Common myeloid progenitor, CD34-positive (primary cell): ENCODE measurements at places on chromosomes 11 and 22.

DNA sequence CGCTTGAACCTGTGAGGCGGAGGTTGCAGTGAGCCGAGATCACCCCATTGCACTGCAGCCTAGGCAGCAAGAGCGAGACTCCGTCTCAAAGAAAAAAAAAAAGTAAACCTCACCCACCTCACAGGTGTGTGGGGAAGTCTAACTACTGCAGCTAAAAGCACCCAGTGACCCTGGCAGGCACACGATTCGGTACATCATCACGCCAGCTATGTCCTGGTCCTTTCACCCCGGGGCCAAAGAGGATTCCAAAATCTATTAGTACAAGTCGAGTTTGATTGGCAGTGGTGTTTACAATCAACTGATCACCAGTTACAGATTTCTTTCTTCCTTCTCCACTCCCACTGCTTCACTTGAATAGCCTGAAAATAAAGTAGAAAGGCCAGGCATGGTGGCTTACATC lies 6.3 kb downstream of the TST start:
- no peak for DNase-seq

DNA sequence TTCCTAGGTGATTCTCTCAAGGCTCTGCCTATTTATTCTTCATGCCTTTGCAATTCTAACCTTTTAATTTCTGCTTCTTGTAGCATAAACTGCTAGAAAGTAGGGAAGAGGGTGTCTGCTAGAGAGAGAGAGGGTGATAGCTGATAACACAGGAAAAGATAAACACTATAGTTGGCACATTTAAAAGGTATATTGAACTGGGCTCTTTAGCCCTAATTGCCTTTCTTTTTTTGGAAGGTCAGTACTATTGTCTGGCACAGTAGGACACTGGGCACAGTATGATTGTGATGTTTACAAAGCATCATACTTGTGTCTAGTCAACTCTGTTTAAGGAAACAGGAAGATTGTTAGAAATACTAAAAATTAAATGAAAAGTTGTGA lies 33.3 kb downstream of the TEAD1 start:
- no peak for DNase-seq

DNA sequence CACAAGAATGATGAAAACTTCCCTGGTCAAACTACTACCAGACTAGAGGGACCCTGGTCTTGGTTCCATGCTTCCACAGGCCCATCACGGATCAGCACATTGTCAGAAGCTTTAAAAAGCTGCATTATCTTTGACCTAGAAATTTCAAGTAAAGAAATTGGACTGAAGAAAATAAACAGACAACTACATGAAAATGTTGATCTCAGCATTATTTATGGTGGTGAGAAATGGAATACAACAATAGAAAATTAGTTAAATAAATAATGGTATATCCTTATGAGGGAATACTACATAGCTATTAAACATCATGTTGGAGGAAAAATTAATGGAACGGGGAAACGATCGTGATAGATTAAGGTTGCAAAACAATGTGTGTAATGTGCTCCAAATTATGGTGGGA lies 13.7 kb downstream of the TENM4 start:
- no peak for DNase-seq

- DNase-seq, result peak; percentile 64
Observed at GRCh38 chr11:60265373-60266214, 14.9 kb upstream of the MS4A4A start.

- DNase-seq, result no peak
Observed at GRCh38 chr11:55714982-55715888, 53.2 kb downstream of the OR4C6 start.

DNA sequence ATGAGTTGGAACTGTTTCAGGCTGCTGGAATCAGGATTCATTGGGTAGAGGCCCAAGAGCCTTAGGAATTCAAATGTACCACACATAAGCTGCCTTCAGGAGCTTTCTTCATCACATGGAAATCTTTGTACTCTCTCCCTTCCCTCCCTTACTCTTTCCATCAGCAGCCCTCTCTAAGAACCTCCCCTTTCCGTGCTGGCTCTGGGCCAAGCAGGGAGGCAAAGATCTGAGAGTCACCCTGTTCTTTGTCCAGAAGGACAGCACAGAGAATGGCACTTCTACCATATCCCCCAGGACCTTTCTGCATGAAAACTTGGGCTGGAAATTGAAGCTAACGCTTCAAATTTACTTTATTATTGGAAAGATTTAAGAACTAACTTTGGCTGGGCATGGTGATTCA lies 20.7 kb upstream of the TPBGL start:
- no peak for DNase-seq

DNA sequence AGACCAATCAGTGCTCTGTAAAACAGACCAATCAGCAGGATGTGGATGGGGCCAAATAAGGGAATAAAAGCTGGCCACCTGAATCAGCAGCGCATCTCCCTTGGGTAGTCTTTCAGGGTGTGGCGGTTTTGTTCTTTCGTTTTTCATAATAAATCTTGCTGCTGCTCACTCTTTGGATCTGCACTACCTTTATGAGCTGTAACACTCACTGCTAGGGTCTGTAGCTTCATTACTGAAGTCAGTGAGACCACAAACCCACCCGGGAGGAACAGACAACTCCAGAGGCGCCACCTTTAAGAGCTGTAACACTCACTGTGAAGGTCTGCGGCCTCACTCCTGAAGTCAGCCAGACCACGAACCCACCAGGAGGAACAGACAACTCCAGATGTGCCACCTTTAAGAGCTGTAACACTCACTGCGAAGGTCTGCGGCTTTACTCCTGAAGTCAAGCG lies 175.5 kb upstream of the PDGFD start:
- DNase-seq, result no peak

GRCh38 chr11:95248666-95249467 lies 17.9 kb upstream of the SESN3 start:
- no peak for DNase-seq

DNA sequence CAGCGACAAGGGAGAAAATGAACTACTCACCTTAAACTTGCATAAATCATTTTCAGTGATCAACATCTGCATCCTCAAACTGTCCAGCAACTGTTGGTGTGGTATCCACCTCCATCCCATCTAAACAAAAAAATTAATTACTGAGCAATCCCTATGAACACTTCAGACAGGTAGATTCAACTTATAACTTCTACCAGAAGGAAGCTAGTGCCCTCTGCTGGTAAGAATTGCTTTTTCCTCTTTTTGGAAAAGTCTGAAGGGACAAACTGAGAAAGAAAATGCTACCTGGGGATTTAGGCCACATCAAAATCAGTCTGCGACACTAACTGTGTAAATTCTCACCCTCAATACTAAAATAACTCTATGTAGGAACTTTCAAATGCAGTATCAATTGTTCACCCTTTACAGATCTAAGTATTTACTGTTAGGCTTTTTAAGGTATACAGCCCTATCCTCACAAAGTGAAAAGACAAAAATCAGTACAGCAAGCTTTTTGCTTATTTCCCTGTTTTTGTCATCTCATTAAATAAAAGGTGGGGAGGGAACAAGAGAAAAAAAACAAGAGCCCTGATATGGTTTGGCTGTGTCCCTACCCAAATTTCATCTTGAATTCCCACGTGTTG lies 17.9 kb downstream of the CLNS1A start:
- DNase-seq, result peak; percentile 52

GRCh38 chr22:38086001-38086845 lies 2.2 kb upstream of the SLC16A8 start:
- no peak for DNase-seq

DNA sequence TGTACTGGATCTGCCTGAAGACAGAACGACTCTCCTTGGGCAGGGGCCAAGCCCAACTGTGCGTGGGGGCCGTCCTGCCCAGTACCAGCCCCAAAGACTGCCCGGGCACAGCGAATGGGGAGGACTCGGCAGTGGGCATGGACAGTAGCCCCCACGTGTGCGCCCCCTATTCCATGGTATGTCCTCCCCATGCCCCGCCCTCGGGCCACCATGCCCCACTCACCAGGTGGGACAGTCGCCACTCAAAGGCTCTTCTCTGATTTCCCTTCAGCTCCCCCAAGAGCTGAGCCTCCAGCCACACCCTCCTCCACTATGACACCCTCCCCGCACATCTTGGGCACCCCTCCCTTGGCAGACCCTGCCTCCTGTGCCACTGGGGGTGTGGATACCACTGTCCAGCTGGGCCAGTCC lies 43.5 kb downstream of the GNB1L start:
- no peak for DNase-seq

- DNase-seq, result no peak
Observed at GRCh38 chr11:8826901-8827560, 84.0 kb upstream of the AKIP1 start.

GRCh38 chr11:108117746-108118371 lies 3.5 kb upstream of the ACAT1 start:
- DNase-seq, result peak; percentile 78

GRCh38 chr11:68412593-68413475 lies 47.7 kb upstream of the PPP6R3 start:
- peak; percentile 60 for DNase-seq

DNA sequence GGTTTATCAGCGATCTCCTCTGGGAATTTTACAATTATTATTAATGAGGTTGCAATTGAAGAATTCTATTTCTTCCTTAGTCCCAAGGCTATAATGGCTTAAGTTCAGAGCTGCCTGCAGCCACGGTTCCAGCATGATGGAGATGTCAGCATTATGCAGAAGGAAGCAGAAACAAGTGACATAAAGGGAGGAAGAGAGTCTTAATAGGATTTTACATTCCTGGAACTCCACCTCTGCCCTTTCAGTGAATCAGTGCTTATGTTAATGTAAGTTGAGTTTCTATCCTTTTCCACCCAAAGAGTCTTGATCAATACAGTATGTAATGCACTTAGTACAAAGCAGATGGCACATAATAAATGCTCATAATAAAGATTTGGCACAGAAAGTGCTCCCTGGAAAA lies 11.6 kb upstream of the NRGN start:
- no peak for DNase-seq

DNA sequence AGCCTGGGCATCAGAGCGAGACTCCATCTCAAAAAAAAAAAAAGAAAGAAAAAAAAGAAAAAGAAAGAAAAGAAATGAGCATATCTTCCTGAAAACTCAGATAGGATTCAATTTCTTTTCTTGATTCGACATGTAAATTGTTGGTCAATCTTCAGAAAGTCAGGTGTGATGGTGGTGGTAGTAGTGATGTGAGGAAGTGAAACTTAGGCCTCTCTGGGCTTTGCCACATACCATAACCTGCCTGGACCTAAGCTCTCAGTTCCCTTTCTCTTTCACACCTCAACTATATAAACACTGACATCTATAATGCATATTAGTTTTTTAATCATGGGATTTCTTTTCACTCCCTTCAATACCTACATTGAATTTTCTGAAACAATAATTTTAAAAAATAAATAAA lies 98.0 kb upstream of the TBCEL start:
- DNase-seq, result no peak

DNA sequence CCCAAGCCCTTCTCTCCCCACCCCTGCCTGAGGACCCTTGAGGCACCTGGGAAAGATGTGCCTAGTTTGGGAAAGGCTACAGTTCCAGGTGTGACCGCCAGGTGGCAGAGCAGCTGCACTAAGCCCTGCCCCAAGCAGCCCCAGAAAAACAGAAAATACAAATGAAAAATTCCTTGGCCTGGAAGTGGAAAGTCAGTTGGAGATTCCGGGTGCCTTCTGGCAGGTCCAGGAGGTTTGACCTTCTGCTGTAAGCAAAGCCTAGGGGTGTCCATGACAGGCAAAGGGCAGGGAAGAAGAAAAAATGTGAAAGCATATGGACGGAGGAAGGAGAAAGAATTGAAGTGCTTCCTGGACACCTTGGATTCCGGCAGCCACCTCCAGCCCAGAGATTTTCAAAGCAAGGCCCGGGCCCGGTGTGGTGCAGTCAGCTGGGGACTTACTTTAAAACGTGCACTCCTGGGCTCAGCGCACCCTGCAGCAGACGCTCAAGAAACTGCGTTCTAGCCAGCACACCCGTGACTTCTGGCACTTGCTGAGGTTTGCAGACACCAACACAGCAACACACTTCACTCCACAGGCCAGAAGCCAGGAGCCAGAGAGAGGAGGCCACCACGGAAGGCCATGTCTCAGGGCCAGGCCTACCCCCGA lies 37.3 kb upstream of the SLC22A12 start:
- DNase-seq, result peak; percentile 40

GRCh38 chr11:19444231-19444630 lies 203.5 kb upstream of the E2F8 start:
- DNase-seq, result no peak

DNA sequence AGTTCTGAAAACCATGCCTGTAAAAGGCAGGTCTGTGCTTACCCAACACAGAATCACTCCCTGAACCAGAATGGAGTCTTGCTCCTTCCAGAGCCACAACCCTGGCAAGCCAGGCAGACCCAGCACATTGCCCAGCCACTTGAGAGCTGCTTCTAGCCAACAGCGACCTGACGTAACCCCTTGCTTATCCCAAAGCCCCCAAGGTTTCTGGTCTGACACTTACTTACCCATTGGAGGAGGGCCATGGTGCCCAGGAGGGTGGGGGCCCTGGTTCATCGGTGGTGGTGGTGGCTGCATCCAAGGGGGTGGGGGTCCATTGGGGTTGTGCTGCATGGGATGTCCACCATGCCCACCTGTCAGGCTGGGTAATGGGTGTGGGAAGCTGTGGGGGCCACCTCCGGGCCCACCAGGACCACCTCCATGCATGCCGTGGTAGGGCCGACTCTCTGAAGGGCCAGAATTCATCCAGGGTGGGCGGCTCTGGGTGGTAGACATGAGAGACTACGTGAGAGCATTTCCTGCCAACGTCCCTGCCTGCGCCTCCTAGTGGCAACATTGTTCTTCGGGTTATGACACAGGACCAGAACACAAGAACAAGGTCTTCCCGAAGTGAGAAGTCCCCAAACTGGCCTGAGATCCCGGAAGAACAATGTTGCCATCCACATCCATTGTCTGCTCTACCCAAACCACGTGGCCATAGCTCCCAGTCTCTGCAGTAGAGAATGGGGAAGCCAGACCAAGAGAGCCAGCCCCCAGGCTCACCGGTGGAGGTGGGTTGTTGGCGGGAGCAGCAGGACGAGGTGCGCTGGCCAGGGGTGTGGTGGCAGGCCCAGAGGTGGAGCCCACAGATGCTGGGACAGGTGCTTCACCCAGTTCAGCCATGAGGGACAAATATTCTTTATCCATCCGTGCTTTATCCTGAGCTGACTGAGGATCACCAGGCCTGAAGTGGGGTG lies 7.8 kb upstream of the PYGM start:
- peak; percentile 88 for DNase-seq

- no peak for DNase-seq
Observed at GRCh38 chr11:57192316-57192715, 10.6 kb downstream of the LRRC55 start.

GRCh38 chr11:76307396-76307795 lies 73.5 kb downstream of the THAP12 start:
- no peak for DNase-seq

DNA sequence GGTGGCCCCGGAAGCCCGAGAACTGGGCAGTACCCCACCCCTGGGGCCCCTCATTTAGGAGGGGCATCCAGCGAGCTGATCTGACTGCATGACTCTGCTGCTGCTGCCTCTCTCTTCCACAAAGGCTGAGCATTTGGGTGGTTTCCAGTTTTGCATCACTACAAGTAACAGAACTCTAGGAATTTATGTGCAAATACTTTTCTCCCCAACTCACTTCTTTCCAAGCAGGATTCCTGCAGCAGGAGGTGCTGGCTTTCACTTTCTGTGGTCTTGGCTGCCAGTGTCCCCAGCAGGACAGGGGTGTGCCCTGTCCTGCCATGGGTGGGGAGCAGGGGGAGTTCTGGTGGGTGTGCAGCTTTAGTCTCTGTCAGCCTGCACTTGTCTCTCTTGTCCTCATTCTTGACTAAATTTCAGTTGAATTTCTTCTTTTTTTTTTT lies 21.2 kb downstream of the UPB1 start:
- peak; percentile 89 for DNase-seq
